ENCODE measurements at places on chromosomes 11 and 22.

- DNase-seq, result no peak
Observed at GRCh38 chr11:59426361-59427067, at the start of gene OR5A2. Gene OR5A2, minus strand, starts transcription at chr11:59426413. Its CDS starts 3,460 bp downstream, at chr11:59422953.

DNA sequence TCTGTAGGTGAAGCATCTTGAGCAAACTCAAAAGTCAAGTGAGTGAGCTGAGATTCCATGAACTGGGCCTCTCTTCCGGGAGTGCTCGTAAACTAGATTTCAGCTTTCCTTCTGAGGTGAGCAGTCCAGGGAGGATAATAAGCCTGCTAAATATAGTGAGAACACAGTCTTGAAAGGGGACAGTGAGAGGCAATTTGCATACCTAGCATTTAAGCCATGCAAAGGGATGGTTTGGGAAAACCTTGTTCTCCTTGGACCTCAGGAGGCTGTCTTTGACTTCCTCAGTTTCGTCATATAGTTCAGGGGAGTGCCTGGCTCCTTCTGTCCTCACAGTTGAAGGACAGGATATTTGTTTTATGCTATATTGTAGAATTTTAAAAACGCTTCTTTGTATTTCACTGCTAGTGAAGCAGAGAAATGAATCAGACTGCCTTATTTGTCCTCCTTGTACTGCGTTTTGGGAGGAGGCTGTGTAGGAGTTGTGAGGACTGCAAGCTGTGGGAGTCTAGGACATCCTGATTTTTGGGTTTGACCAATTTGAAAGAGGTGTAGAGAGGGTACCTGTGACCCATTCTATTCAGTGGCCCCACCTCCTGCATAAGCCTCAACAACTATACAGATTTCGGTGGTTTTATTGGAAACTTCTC is 11.0 kb upstream of the SORL1-AS1 start:
- no peak for DNase-seq

GRCh38 chr22:42132457-42132856 is 1.8 kb upstream of the CYP2D6 start:
- no peak for DNase-seq

GRCh38 chr11:95344932-95345642 is 114.1 kb upstream of the SESN3 start:
- no peak for DNase-seq

- DNase-seq, result no peak
Observed at GRCh38 chr11:43983221-43983810, 40.9 kb downstream of the C11orf96 start.

GRCh38 chr22:48953103-48953720 is 874.5 kb downstream of the BRD1 start:
- no peak for DNase-seq

DNA sequence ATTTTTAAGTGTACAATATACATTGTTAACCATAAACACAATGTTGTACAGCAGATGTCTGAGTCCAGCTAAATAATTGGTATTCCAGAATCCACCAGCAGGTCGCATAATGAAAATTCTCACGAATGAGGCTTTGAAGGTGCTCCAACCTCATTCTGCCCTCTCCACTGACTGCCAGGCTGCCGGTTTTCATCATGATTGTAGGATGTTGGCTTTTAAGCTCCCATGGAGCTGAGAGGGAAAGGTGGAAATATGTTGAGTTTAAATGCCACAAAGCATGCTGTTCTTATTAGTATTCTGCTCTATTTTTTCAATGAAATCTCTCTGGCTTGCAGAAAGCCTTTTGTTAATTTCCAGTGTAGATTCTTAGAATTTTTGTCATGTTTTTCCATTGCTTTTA is 337.2 kb upstream of the DDI1 start:
- peak; percentile 3 for DNase-seq

DNA sequence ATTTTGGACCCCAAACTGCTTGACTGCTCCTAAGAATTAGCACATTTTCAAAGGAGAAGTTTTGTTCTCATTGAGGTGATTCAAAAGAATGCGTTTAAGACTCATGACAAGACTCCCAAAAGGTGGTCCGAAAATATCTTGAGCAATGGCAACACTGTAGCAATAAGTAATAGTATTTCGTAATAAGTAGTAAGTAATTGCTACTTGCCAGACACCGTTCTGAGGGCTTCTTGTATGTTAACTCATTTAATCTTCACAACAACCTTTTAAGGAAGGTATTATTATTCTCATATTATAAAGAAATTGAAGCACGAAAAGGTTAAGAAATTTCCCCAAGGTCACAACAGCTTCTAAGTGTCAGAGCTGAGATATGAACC is 184.0 kb upstream of the SORL1-AS1 start:
- DNase-seq, result no peak

DNA sequence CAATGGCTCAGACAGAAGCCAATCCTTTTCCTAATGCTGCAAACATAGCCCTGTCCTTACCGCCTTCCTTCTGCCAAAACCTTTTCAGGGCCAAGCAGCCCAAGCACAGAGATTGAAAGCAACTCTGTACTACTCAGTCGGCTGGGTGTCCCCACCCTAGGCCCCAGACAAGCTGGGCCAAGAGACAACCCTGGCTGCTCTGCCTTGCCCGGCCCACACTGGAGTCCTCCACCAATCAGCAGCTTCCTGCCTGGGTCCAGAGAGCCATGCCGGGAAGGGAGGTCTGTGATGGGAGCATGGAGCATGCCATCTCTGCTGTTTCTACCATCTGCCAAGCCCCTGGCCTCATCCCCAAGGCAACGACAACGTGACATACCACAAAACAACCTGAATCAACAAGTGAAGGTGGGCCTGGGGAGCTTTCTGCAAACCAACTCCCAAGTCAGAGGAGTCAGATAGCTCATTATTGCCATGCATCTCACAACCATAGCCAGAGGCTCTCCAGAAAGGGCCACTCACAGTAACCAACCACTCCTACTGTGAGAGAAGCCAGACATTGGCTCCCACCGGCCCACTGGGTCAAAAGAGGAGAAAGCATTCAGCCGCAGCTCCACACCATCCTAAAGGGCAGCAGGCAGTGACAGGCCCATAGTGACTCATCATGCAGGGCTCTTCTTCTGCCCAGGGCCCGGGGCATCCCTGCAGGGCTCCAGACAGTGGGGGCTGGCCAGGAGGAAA is 18.2 kb downstream of the PATZ1 start:
- DNase-seq, result no peak

GRCh38 chr11:74849525-74850391 is 99.1 kb downstream of the XRRA1 start:
- DNase-seq, result peak; percentile 17

DNA sequence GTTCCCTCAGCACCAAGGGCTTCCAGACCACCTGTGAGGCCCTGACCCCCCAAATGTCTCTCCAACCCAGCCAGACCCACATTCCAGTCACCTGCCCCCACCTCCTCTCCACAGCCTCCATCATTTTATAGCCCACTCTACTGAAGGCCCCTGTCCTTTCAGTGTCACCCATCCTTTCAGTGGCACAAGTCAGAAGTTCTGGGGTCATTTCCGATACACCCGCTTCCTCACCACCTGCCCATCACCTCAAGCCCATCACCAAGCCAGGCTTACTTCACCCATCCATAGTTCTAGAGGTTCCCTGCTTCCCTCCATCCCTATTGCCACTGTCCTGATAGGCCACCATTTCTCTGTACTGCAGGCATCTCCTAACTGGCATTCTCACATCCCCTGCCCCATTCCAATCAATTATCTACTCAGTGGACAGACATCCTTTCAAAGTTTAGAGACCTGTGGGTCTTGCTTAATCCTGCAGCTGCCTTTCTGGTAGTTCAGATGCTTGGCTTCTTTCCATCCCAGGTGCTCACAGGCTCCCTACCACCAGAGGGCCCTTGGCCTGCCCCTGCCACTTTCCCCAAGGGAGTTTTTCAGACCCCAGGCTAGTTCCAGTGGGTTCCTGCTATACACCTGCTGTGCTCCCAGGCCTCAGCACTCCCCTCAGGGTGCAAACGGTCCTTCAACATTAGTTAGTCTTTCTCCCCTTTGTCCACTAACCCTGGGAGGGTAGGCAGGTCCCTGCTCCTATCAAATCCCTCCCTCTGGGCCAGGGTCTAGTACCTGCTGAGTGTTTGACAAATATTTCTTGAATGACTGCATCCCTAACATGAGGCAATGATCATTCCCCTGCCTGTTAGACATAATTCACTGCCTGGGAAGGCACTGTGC is 7.6 kb downstream of the KCNQ1OT1 start:
- peak; percentile 25 for DNase-seq

DNA sequence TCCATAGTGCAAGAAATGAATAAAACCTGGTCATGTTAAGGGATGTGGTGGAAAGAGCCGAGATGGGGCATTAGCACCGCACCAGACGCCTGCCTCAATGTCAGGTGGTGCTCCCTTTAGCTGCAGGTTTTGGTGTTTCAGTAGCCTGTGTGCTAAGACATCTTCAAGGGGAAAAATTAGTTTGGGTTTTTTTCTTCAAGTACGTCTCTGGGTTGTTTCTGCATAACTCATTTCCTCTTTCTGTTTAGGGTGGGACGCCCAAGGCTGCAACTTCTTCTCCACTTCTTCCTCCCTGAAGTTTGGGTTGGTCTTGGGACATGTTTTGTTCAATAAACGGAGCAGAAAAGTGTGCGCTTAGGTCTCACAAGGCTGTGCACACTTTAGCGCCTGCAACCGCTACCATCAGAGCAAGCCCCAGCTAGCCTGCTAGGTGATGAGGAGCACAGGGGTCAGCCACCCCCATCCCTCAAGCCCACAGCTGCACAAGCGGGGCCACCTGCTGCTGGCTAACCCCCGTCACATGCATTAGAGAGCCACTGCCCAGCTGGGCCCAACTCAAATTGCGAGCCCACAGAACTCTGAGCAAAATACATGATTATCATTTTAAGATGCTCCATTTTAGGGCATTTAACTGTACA is 1495.7 kb downstream of the TBC1D22A start:
- DNase-seq, result no peak
